AML-193 (cell line): ENCODE measurements at places on chromosomes 5 and 9.

GRCh38 chr9:137434498-137435380 is 6.4 kb downstream of the ENTPD8 start:
- no peak for DNase-seq

DNA sequence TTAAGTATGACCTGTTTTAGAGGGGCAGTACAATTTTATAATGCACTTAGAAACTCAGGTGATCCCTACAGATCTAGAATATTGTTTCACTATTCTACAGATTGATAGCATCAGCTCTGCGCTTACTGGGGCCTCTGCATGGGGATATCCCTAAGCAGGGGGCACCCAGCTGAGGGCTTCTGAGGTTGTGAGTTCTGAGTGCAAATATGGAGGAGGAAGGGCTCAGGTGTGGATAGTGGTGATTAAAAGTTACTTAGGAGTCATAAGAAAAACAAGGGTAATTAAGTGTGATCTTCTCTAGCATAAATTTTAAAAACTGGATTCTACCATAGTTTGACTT is 274.4 kb downstream of the EFNA5 start:
- no peak for DNase-seq

DNA sequence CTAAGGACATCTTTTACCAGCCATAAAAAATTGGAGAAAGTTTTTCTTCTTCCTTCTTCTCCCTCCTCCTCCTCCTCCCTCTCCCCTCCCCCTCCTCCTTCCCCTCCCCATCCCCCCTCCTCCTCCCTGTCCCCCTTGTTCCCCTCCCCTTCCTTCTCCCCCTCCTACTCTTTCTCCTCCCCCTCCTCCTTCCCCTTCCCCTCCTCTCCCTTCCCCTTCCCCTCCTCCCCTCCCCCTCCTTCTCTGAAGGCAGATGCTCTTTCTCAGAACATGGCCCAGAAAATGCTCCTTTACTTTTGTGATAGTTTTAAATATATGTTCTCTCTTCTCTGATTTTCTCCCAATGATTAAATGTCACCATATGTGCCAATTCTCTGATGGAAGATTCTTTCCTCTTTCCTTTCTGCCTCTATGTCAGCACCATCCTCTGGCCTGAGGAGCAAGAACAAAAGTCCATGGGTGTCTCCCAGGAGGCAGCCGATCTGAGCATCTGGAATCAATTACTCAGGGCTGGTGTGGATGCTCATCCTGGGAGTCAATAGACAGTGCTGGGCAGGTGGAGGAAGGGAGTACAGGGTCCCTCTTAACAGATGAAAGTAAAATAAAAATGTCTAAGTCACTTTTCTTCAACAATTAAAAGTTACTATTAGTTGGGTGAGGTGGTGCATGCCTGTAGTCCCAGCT is 63.0 kb upstream of the GNA14 start:
- DNase-seq: no peak

DNA sequence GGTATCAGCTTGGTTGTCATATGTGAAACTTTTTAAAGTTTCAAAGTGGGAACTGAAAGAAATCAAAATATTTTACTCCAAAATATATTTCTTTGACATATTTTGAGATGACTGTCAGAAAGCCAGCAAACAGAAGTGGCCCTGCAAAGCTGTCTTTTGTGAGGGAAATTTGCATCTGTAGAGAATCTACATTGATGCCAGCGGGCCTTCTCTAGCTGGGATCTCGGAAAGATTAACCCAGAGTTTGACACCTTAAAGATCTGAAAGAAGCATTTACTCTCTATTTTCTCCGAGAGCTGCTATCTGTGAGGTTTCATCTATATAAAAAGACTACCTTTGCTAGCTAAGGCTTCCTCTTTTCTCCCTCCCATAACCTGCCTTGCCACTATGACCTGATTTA is 303.6 kb downstream of the FBXL17 start:
- no peak for DNase-seq

- peak; percentile 60 for DNase-seq
These were observed 65.1 kb upstream of the IQGAP2 start for GRCh38 chr5:76337953-76338451.

DNA sequence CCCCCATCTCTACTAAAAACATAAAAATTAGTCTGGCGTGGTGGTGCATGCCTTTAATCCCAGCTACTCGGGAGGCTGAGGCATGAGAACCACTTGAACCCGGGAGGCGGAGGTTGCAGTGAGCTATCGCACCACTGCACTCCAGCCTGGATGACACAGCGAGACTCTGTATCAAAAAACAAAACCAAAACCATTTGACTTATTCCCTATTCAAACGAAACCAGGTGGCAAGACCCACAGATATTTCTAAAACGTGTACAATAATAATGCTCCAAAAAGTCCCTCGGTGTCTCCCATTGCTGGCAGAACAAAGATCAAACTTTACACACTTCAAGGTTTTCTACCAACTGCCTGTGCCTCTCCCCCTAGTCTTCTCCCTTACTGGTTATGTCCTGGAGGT is 29.8 kb downstream of the HMGCR start:
- DNase-seq: no peak

DNA sequence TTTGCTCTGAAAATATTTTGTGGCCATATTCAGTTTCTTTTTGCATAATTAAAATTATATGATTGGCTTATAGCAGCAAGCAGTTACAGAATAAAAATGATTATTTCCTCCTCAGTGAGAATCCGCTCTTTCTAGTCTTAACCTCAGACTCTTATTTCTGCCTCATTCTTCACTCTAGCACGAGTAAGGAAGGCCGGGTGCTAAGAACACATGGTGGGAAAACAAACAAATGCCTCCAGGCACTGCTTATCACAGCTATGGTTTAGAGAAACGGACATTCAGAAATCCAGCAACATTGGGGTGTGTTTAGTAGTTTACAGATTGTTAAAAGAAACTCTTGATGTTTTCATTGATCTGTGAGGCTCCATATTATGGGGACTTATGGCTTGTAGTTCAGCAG is 168.7 kb downstream of the KDM4C start:
- DNase-seq: no peak

DNA sequence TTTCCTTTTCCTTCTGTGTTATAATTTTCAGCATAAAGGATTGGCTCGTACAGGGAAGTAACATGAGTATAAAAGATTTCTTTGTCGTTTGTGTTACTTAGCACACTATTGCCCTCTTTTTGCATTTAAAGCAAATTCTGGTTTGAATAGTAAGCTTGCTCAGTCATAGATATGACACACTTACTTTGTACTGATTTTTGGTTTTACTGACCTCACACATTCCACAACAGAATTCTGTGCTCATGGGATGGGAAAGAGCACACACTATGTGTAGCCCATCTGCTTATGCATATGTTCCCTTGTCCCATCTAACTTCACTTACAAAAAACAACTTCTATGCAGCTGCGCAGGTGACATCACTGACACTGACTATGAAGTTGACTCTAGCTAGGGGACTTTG is 111.9 kb upstream of the MTAP start:
- DNase-seq: no peak

GRCh38 chr5:89735082-89735481 is 674.5 kb downstream of the CETN3 start:
- DNase-seq: peak; percentile 65

GRCh38 chr5:82387001-82387818 is 109.1 kb upstream of the RPS23 start:
- no peak for DNase-seq

DNA sequence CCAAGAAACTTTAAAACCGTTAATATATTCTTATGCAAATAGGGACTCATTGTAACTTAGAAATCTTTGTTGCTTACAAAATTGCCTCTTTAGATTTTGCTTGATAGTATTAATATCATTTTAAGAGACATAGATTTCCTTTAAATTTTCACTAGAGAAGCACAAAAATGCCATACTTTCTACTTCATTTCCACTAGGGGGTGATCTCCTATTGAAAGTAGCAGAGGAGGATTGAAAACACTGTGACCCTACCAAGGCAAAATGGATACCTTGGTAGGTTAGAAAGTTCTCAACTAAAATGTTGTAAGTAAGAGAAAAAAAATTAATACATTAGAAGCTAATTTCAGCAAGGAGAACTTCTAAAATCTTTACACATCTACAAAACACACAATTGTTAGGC is 204.9 kb downstream of the CHSY3 start:
- peak; percentile 56 for DNase-seq

DNA sequence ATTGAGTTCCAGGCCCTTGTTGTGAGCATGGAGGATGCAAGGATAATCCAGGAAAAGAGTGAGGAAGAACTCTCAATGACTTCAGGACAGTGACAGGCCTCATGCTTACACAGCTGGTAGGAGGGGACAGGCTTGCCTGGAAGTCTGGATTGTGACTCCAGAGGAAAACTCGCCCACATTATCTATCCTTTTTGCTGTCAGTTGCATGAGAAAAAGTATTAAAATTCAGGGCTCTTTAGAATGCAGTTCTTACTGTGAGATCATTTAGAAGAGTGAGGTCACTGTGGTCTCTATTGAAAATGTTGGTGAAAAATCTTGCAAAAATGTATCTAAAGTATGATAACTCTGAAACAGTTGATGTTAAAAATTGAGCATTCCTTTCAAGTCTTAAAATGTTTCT is 30.5 kb downstream of the NTRK2 start:
- DNase-seq: no peak

- peak; percentile 81 for DNase-seq
These were observed 17.1 kb downstream of the KCTD16 start for GRCh38 chr5:144187699-144188294.

DNA sequence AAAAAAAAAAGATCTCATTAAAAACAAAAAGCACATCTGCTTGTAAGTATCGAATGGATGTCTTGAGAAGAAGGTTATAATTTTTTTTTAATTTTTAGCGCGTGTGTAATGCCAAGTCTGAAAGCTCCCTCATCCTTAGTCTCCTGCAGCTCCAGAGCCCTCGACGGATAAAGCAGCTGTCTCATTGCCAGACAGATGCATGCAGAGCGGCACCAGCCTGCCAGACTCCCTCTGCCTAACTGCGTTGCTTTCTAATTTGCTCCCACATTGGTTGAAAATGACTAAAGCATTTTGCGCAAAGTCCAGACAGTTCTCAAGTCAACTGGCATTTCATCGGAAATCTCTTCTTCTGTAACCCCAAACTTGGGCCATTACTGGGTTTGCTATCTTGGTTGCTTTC is 29.4 kb downstream of the OLFM1 start:
- DNase-seq: no peak
